ENCODE measurements at places on chromosomes 7 and 10. TPM values are rescaled to one million over a fixed set of nuclear protein-coding genes. Genes with fewer than 3 reads are reported as not detected.
A peak's percentile ranks its signal among the peaks of the same experiment; 100 is the strongest.

GRCh38 chr10:72215611-72216549 lies at the start of the genes ANAPC16 and ASCC1:
Gene ANAPC16, plus strand, starts transcription at chr10:72216012. Its CDS starts 7,903 bp downstream, at chr10:72223915.
Gene ASCC1, minus strand, starts transcription at chr10:72216276. Its CDS starts 2,978 bp downstream, at chr10:72213298.
- peak; percentile 91 for DNase-seq

- DNase-seq: no peak
These were observed 8.1 kb downstream of the ARHGAP12 start for GRCh38 chr10:31920538-31920937.

GRCh38 chr10:78516756-78517155 lies 483.1 kb downstream of the RPS24 start:
- no peak for DNase-seq

NUDT13 gene
- total RNA-seq: 2.1 TPM

DNA sequence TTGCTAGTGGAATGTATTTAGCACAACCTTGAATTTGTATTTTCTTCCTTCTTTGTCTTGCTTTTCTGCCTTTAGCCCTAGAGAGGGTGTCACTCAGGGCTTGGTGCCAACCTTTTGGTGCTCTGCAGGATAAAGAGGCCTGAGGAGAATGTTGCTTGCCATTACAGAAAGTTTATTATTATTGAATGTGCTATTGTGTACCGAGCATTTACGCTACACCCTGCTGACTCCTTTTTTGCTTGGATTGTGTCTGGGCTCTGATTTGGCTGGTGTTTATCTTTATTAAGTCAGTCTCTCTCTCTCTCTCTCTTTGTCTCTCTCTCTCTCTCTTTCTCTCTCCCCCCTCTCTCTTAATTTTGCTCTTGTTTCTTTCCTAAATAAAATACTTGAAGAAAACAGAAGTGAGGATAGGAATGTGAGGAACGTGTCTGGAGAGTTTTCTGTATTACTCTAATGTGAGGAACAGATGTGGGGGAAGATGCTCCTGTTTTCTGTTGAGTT lies 284.4 kb upstream of the PHYHIPL start:
- DNase-seq: no peak

GRCh38 chr10:114021154-114021553 lies 22.5 kb upstream of the ADRB1 start:
- peak; percentile 24 for DNase-seq

DNA sequence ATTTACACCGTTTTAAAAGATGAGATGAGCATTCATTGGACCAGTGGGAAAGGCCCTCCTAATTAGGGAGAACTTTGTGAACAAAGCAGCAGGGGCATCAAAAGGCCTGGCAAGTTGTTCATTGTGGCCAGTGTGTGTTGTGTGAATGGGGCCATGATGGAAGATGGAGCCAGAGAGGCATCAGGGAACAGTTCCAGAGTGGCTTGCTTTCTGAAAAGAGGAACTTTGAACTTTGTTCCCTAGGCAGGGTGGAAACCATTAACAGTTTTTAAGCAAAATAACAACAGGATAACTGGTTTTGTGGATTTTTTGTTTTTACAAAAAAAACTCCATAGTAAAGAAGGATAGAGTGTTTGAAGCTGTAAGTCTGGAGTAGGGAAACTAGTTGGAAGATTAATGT lies 12.5 kb downstream of the SUV39H2 start:
- DNase-seq: no peak

CROT gene
- 8.1 TPM for total RNA-seq

GRCh38 chr10:91339729-91340128 lies 70.4 kb upstream of the HECTD2 start:
- DNase-seq: no peak

DNA sequence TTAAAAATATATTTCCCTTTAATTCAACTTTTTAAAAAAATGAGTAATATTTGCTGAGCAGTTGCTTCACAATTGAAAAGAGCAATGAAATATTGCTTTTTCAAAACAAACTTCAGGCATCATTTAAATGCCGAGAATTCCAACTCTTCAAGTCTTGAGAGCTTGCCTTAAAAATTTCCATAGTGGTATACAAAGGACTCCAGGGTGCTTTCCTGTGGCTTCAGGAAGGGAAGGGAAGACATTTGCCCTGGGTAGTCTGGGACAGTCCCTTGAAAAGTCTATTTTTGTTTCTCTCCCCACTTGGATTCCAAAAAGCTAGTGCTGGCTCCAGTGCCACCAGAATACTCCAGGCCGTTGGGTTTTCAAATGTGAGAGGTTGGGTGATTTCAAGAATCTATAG lies 71.7 kb downstream of the HYCC1 start:
- DNase-seq: no peak

NUTM2D gene
- total RNA-seq: 2.9 TPM

DNA sequence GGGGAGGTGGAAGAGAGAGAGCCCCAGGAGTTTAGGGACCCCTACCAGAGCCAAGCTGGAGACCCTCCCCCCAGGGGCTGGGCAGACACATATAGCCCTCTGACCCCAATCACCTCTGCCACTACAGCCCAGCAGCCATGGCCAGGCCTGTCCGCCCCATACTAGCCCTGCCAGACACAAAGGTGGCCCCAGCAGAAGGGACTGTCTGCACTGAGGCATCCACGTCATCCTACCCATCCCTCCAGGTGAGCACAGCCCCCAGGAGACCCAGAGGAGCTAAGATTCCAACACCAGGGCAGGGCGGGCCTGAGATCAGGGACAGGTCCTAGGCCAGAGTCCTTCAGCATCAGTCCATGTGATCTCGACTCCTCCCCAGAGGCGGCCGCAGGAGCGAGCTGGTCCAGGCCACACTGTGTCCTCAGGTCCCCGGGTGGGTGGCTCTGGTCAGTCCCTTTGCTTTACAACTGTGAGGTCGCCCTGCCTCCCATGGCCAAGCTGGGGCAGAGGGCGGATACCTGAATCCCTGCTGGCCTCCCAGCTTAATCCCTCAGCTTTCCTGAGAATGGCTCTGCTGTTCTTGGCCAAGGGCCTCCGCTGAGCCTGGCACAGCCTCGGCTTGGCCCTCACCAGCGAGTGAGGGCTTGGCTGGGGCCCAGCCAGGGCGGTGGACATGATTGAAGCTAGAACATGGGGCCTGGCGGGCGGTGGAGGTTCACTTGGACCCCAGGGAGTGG lies 14.3 kb upstream of the ELN start:
- DNase-seq: no peak

- no peak for DNase-seq
These were observed 276.3 kb downstream of the TFEC start for GRCh38 chr7:115754226-115754625.

GRCh38 chr10:71443676-71444075 lies 47.0 kb downstream of the CDH23 start:
- no peak for DNase-seq

GRCh38 chr7:94420328-94420727 lies 25.6 kb downstream of the COL1A2 start:
- DNase-seq: no peak

- no peak for DNase-seq
These were observed 89.0 kb downstream of the SEMA3A start for GRCh38 chr7:84105586-84105985.

DNA sequence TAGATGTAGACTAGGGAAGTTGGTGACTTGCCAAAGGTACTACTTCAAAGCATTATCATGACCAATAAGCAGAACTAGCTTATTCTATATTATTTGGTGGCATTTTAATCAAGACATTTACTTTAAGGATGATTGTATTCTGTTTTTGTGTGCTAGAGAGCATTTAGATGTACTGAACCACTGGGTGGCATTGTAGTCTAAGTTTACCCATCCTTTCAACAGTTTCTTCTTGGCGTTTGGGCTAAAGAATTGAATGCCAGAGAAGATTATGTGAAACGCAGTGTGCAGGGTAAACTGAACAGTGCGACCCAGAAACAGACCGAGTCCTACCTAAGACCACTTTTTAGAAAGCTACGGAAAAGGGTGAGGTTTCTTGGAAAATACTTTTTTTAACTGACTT lies 26.8 kb downstream of the PRPF18 start:
- DNase-seq: peak; percentile 10

- DNase-seq: no peak
These were observed 15.5 kb downstream of the AGMO start for GRCh38 chr7:15546272-15546792.

GRCh38 chr7:67311901-67312300 lies 315.3 kb downstream of the TYW1 start:
- DNase-seq: no peak

DNA sequence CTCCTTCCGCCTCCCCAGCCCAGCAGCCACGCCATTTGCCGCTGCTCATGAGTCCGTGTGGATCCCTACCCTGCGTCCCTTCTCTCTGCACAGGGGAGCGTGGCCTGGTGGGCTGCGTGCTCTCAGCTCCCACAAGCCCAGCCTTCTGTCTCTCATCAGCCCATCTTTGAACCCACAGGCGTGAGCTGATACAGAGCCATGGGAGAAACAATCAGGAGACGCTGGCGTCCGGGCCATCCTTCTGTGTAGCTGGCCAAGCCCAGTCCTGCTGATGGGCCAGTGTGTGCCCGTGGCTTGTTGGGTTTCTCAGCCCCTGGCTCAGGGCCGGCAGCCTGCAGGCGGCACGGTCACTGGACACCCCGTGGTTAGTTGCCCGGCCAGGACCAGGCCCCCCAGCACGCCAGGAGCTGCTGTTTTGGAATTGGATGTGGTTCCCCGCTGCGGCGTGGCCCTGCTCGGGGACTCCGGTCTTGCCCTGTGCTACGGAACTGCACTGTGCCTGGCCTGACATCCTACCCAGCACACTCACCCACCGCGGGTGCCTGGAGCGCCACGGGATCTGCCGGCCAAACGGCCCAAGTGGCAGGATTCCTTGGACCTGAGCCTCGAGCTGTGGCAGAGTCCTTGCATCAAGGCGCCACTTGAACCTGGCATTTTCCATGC lies 88.9 kb downstream of the ELFN1 start:
- DNase-seq: peak; percentile 86

C10orf67 gene
- total RNA-seq: 0.12 TPM

DNA sequence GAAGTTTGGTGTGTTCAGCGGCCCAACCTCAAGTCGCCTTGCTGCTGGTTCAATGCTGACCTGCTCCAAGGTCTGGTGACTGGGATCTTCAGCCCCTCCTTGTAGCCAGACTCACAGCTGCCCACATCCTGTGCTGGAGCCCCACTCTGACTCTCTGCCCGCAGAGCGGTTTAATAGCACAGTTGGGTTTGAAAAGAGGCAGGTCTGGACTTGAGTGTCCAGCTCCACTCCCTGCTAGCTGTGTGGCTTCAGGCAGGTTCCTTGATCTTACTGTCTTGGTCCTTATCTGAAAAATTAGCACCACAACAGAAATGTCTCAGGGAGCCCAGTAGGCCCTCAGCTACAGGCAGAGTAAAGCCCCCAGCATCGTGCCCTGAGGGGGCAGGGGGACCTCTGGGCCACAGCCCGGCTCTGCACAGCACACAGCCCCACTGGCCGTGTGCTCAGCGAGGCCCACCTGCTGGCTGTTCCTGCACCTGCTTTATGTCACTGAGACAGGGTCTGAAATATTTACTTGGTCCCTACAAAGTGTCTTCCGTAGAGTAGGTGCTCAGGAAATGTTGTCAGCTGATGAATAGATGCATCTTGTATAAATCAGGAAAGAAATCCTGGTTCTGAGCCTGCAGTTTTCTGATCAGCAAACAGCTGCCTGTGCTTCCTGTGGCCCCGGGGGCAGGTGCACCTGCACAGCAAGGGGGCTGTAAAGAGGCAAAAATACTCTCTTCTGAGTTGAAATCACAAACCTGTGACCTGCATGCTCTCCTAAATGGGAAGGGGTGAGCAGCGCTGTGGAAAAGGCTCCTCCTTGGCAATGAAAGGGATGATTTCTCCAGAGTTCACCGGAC lies 155.5 kb downstream of the SVIL start:
- no peak for DNase-seq

DNA sequence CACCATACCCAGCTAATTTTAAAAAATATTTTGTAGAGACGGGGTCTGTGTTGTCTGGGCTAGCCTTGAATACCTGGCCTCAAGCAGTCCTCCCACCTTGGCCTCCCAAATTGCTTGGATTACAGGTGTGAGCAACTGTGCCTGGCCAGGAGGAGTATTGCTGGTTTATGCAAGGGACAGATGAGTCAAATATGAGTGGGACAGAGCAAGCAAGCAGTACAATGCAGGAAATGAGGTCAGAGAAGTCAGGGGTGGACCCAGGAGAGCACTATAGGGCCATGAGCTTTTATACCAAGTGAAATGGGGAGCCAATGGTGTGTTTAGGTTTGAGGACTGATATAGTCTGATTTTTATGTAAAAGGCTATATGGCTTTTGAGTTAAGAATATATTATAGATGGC lies 6.3 kb downstream of the TSPAN13 start:
- no peak for DNase-seq

DNA sequence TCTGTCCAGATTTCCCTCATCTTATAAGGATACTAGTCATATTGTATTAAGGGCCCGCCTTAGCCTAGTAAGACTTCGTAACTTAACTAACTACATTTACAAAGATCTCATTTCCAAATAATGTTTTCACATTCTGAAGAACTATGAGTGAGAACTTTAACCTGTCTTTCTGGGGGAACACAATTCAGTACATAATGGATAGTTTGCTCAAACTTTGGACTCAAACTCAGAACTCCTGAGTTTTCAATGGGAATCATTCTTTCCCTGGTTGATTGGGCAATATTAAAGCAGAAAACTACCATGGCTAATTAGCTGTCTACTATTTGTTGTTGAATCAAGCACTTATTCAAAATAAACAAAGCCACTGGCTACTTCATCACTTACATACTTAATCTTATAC lies 522.9 kb downstream of the REEP3 start:
- no peak for DNase-seq

TMEM213 gene
- not detected for total RNA-seq

- DNase-seq: no peak
These were observed 234.6 kb upstream of the PITRM1 start for GRCh38 chr10:3407208-3407607.

DNA sequence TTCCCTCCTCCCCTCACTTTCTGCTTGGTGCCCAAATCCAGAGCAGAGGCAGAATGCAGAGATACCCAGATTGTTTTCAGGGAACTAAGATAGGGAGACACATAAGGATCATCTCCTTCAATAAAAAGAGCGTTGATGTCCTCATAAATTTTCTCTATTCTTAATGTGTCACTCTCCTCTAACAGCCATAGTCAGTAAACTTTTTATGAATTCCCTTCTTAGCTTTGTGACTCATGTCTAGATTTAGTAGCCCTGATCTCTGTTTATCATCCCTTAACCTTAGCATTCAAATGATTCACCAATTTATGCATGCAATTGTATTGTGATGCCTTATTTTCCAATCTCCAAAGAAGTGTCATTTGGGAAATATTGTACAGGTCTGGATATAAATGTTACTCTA lies 995.5 kb upstream of the C7orf33 start:
- DNase-seq: no peak

DNA sequence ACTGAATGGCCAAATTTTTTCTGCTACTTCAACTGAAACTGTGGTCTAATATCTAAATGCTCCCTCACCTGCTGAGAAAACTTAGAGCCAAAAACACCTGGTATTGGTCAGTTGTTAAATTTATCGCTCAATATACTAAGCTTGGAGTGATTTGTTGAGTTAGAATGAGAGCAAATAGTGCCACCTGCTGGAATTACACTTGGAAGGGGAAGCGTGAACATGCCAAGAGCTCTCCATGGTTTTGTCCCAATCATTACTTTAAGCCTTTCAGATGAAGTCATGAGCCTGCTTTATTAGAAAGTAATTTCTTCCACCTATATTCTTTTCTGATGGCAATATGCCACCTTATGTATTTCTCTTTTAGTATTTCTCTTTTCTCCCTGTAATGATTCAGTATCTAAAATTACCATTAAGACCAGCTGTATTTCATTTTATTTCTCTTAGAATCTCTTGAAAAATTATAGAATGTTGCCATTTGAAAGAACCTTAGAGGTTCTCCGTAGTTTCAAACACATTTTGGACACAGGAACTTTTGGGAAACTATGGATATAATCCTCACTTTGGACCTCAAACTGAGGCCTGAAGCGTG lies 447.8 kb upstream of the C7orf33 start:
- DNase-seq: no peak
